ENCODE measurements at places on chromosomes 12 and 14. TPM values are rescaled to one million over a fixed set of nuclear protein-coding genes. Genes with fewer than 3 reads are reported as not detected.

CCDC184 gene
- total RNA-seq: 0.63 TPM

TMEM52B gene
- total RNA-seq: not detected

GAS2L3 gene
- 4.0 TPM for total RNA-seq

TCL1A gene
- total RNA-seq: not detected

SETD1B gene
- total RNA-seq: 26.5 TPM

IFT43 gene
- total RNA-seq: 6.9 TPM

ACVRL1 gene
- total RNA-seq: not detected

NFE2 gene
- total RNA-seq: not detected

All from activated CD4-positive, alpha-beta memory T cell treated with anti-CD3 and anti-CD28 coated beads, Interleukin-2, amount 10 ng/mL, durations not matched to agents 7 days and 5 days (primary cell).